RPMI8226 (cell line): ENCODE measurements at places on chromosomes 12 and 14.

- no peak for DNase-seq
These were observed 186.4 kb downstream of the MSRB3 start for GRCh38 chr12:65464930-65465329.

DNA sequence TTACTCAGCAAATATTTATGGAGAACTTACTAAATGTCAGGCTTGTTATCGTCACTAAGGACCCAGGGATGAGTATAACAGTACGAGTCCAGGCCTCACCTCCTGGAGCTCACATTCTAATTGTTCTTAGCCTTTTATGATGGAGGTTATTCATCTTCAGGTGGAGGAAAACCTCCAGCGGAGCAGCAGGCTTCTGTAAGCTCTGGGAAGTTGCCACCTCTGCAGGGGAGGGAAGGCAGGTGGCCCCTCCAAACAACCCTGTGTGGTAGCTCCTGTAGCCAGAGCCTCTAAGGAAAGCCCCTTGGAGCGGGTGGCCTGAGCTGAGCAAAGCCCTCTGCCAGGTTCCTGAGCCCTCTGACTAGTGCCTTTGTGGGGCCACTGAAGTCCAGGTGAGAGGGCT, 104.1 kb downstream of the SMOC1 start:
- no peak for DNase-seq

GRCh38 chr12:28958553-28959195, 190.4 kb upstream of the FAR2 start:
- no peak for DNase-seq

GRCh38 chr14:105051182-105052109, 13.8 kb downstream of the GPR132 start:
- DNase-seq = no peak

DNA sequence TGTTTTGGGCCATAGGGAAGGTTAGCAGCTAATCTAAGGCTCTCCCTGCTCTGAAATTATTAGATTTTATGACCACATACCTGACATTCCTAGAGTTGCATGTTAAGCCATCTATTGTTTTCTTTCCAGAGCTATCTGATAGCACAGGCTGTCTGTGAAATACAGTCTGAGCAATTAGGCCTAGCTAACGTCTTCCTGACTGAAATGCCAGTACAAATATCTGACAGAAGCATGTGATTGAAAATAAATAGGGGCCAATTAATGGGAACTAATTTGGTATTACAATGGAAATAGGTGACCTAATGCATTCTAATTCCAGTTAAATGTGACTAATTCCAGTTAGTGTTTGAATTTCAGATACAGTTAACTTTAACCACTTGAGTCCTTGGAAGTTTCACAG, 115.2 kb downstream of the C12orf75 start:
- no peak for DNase-seq

DNA sequence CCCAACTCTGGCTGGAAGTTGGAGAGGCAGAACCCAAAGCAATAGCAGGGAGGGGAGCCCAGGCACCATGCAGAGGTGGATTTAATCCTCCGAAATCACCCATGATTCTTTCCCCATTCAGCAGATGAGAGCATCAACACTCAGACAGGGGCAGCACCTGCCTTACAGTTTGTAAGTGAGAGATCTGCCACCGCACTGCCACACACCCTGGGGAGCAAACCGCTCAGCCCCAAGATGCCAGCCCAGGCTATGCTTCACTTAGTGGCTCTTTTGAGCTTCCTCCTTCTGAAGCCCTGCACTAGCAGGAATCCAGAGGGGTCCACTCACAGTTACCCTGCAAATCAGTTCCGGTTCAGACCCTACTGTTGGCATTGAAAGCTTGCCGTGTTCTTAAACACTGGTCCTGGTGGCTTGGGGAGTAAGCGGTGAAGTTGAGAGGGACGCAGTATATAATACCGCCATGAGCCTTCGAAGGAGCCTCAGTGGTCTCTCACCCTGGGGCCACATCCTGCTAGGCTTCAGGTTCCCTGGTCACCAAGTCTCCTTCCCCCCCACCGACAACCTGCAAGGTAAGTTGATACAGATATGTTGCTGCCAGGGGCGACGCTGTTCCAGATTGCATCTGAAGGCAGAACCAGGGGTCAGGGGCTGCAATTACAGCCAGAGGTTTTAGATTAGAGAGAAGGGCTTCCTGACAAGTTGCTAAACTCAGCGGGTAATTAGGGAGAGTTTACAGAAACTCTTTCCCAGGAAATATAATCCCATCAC, 72.0 kb upstream of the CCND2 start:
- no peak for DNase-seq

- DNase-seq = no peak
These were observed 5.6 kb upstream of the SPATA7 start for GRCh38 chr14:88379706-88380343.

DNA sequence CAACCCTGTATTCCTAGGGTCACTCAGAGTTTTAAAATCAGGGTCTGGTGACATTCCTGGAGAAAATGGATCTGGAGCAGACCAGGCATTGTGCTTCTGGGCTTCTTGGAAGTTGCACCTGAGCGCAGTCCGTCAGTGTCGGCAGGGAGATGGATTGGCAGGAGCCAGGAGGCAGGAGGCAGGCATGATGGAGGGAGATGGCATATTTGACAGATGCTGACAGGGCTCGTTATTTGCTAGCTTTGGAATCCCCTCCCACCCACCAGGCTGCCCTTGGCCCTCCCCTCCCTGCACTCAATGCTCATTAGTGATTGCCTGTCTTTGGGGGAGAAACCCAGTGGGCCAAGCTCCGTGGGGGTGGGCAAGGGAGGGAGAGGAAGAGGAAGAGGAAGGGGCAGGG, 4.7 kb downstream of the CISTR start:
- no peak for DNase-seq

- peak; percentile 55 for DNase-seq
These were observed 1.5 kb upstream of the SRRM4 start for GRCh38 chr12:118979763-118980406.

GRCh38 chr14:99513946-99514551, 32.8 kb downstream of the CCNK start:
- no peak for DNase-seq

DNA sequence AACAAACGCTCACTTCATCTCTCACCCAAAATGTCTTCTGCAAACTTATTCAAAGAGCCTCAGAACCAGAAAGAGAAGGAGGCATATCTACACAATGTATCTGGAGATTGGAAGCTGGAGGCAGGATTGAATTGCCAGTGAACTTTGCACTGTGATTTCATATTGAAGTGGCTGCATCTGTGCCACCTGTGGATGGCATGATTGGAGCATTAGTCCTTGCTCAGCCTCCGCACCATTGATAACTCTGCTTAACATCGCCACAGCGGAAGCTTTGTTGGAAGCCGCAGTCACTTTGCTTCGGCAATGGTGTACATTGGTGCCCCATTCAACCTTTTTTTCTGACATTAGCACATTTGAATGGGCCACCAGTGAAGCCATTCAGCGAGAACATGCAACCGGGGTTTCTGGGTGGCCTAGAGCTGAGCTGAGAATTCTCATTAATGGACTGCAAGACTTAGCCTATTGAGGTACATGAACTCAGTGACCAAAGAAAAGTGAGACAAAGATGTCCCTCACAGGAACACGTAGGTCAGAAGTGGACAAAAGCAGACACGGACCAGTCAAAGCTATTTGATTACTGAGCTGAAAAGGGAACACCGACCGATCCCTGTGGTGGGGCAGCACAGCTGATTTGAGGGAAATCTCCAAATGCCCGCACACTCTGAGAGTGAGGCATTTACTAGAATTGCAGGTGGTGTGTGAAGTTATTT, 130.4 kb downstream of the BRMS1L start:
- no peak for DNase-seq

GRCh38 chr12:106249411-106250135, 1.8 kb upstream of the CKAP4 start:
- peak; percentile 69 for DNase-seq

- DNase-seq = no peak
These were observed 3.2 kb upstream of the ATXN2 start for GRCh38 chr12:111602348-111602747.

DNA sequence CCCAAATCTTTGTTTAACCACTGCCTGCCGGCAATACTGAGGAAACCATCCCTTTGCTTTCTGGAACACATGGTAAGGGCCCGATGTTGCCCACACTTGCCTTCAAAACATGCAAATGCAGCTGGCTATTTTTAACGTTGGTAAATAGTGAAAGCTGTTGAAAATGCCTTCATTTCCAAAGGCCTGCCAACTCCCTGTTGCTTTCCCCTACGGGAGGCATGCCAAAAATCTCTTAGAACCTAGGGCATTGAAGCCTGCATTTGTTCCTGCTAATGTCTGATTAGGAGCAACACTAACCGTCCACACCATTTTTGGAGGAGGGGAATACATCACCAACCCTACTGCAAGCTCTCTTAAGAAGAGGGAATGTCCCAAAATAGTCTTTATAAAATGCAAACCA, 152.6 kb upstream of the NOS1 start:
- no peak for DNase-seq

- no peak for DNase-seq
These were observed 58.9 kb downstream of the DHRS2 start for GRCh38 chr14:23694949-23695663.

DNA sequence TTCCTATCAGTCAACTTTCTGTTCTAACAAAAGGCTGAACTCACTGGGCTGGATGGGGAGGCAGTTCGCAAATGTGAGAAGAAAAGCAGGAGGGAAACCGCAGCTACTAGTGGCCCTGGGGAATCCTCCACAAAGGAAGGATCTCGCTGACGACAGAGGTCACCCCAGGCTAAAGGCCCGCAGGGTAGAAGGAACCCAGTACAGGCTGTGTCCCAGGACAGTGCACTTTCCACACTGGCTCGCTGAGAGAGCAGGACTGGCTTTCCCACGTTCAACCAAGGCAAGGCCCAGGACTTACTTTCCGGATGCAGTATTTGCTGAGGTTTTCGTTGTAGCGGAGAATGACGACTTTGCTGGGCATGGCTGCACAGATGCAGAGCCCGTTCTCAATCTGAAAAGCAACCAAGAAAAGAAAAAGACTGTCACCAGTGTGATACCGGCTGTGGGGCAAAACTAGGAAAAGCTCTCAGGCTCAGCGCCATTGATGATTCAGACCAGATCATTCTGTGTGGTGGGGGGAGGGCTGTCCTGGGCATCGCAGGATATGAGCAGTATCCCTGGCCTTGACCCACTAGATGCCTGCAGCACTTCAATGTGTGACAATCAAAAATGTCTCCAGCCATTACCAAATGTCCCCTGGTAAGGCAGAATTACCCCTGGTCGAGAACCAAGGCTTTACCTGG, 36.3 kb downstream of the PRKAB1 start:
- no peak for DNase-seq

GRCh38 chr12:94555687-94556086, 94.7 kb downstream of the TMCC3 start:
- no peak for DNase-seq

DNA sequence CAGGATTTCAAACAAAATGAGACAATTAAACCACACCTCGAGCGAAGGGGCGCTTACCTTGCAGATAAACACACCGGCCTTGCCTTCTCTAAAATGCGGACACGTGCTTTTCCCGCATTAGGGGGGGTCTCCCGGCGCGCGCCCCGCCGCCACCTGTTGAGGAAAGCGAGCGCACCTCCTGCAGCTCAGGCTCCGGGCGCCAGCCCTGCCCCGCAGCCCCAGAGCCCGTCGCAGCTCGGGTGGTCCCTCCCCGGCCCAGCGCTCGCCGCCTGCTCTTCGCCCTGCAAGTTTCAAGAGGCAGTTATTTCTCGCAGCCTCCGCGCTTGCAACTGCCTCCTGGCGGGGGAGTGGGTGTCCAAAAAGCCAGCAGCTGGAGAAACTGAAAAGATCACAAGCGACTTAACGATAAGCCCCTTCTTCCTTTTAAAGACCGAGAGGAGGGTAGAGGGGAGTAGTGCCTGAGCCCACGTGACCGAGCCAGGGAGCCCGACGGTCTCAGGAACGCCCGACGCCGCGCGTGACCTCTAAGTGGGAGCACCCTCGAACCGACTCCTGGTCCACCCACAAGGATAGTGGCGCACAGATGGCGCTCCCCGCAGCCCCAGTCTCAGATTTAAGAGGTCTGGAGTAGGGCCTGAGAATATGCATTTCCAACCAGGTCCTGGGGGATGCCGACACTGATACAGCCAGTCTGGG, at the start of gene ESR2:
Gene ESR2, minus strand, starts transcription at position 396 of the 696 bp plus-strand sequence. CDS start 11,386 bp downstream, outside the sequence.
- DNase-seq = peak; percentile 7

GRCh38 chr12:56271031-56271430, 4.3 kb downstream of the COQ10A start:
- peak; percentile 26 for DNase-seq

DNA sequence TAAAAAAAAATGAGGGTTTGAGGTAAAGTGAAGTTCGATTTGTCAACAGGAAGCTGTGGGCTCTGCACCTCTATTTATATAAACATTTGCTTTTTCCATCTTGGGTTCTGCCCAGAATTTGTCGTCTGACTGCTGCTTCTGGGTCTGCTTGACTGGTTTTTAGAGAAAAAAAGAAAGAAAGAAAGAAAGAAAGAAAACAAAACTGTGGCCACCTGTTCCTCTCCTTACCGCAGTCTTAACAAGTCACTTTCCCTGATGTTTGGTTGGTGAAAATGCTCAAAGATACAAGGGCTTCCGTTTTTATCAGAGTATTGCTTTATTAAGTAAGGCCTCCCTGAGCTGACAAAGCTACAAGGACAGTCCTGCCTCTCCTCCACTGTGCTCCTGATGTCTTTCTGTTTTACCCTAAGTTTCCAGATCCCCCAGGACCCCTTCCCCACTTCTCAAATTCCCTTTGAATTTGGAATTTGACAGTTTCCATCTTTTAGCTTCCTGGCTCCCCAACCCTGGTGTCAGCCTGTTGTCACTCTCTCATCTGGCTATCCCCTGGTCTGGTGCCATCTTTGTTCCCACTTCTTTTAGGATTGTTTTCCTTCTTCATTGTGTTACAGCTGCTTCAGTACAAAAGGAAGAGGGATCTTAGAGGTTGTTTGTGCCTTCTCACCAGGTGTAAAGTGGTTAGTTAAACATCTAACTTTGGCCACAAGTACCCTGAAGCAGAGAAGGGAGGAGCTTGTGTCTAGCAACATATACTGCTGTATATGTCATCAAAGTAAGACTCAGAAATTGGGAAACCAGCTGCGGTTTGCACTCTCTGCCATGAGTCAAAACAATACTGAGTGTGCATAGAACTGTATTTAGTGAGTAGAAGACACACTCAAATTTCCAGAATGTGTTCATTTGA, 18.0 kb downstream of the MFAP5 start:
- no peak for DNase-seq

GRCh38 chr14:101290611-101291010, 270.7 kb upstream of the DIO3 start:
- no peak for DNase-seq

DNA sequence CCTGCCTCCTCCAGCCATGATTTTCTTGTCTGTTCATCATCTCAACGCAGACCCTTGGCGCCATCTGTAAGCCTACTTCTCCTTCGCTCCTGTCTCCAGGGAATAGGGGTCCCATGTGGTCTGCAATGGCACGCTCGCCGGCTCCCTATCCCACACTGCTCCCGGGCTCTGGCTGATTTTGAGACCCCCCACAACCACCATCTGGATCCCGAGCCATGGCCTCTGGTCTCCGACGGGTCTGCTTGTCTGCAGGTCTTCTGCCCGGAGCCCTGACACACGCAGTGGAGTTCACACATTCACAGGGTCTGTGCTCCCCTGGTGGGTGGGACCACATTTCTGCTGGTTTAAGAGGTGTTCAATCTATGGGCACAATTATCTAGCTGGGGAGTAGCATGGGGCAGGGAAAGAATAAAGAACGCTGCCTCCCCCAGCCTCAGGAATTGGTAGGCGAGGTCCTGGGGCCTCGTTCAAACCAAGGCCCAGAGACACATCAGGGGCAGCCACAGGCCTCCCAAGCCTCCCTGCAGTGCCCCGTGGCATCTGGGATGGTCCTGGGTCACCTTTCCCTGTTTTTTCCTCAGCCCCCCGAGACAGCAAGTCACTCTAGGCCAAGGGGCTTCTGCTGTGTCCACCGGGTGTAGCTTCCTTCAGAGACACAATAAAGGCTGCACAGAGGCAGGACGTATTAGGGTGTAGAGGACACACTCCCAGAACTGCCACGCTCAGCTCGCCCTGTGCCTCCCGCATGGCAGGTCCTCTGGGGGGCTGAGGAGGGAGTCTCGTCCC, 21.5 kb downstream of the FZD10 start:
- no peak for DNase-seq
